GM12891 (cell line): ENCODE measurements at places on chromosomes 6 and 20.

DNA sequence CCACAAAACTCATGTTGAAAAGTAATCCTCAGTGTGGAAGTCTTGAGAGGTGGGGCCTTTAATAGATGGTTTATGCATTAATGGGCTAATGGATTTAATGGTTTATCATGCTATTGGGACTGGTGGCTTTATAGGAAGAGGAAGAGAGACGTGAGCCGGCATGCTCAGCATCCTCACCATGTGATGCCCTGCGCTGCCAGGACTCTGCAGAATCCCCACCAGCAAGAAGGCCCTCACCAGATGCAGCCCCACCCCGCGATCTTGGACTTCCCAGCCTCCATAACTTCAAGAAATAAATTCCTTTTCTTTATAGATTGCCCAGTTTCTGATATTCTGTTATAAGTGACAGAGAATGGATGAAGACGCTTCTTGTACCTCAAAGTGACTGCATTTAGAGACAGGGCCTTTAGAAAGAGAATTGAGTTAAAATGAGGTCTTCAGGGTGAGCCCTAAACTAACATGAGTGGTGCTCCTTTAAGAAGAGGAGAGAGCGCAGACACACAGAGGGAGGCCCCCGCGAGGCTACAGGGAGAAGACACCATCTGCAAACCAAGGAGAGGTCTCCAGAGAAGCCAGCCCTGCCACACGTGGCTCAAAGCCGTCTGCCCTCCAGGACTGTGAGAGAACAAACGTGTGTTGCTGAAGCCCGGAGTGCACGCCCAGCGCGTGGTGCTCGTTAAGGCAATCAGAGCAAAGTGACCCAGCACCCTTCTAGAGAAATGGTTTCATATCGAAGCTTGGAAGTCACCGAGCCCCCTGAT, 56.9 kb downstream of the IRF4 start:
- no peak for DNase-seq

GRCh38 chr6:130216620-130217019, 6.1 kb downstream of the SAMD3 start:
- DNase-seq: no peak

DNA sequence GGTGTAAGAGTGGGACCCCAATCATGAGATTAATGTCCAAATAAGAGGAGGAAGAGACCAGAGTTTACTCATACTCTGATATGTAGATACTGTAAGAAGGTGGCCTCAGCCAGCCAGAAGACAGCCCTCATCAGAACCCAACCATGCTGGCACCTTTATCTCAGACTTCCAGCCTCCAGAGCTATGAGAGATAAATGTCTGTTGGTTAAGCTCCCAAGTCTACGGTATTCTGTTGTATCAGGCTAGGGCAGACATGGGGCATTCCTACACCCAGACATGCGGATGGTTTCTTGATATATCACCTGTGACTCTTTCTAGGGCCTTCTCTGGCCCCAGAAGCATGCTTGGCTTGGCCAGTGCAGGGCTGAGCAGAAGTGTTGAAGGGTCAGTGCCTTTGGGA, 247.4 kb upstream of the RIN2 start:
- DNase-seq: no peak

DNA sequence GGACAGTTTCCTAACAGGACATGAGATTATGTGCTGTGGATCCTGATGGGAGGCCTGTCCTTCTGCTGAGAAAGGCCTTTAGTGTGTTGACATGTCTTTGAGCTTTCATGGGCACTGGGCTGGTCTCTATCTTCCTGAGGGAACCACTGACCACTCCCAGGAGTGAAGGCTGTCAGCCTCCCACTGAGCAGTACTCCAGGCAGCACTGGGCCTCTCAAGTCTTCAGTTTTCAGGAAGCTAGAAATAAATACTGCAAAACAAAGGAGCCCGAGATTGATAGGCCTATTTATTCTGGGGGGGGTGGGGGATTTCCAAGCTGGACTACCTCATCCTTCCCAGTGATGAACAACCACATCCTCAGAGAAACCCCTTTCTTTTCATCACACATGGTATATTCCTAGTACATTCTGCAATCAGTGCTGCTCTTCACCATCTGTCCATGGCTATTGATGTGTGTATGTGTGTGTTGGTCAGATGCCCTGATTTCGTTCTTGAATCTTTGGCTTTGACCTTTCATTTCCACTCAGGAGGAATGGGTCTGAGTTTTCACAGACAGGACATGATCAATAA, 180.9 kb upstream of the SPTLC3 start:
- no peak for DNase-seq

GRCh38 chr6:40953486-40953885, 85.5 kb downstream of the UNC5CL start:
- no peak for DNase-seq
